ENCODE measurements at places on chromosomes 6 and 20.

DNA sequence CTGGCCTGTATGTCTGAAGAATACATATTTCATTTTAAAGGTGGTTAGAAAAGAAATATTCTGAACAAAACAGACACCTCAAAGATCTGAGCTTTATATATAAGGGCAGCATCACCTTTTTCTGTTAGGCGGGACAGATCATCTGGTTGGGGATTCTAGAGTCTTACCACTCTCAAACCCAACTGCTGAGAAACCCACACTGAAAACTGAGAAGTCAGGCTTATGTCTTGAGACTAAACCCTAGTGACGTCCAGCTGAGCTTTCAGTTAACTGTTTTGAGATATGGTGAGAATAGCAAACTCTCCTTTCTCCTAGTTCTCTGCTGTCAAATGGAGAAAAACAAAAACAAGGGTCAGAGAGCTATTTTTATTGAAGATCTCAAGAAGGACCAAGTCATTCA lies 63.7 kb upstream of the CCN6 start:
- DNase-seq = no peak

GRCh38 chr6:85579581-85579980 lies 14.1 kb downstream of the SNX14 start:
- no peak for DNase-seq

- no peak for DNase-seq
Observed at GRCh38 chr6:144637541-144637940, 352.4 kb downstream of the UTRN start.

DNA sequence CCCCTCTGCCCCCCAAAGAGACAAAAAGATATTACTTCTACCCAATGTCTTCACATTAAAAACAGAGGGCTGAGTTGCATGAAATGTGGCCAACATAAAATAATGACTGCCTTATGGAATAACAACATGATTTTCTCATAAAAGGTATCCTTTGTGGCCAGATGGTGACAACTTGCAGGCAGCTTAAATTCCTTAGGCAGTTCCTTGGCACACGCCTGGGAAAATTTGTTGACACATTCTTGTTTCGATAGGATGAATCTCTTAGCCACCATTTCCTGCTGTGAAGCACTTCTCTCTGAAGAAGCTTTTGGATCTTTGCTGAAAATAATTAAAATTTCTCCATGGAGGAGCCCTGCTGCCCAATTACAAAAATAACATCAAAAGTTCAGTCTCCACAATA lies 109.0 kb upstream of the COL21A1 start:
- DNase-seq = no peak

DNA sequence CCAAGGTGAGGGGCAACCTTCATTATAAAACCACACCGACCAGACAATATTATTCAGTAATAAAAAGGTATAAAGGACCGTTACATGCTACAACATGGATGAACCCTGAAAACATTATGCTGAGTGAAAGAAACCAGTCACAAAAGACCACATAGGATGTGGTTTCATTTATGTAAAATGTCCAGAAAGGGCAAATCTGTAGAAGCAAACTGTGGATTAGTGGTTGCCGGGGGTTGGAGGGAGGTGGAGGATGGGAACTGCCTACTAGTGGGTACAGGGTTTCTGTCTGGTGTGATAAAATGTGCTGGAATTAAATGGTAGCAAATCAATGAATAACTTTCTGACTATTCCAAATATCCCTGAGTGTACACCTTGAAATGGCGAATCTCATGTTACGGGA lies 10.2 kb upstream of the PRND start:
- no peak for DNase-seq

DNA sequence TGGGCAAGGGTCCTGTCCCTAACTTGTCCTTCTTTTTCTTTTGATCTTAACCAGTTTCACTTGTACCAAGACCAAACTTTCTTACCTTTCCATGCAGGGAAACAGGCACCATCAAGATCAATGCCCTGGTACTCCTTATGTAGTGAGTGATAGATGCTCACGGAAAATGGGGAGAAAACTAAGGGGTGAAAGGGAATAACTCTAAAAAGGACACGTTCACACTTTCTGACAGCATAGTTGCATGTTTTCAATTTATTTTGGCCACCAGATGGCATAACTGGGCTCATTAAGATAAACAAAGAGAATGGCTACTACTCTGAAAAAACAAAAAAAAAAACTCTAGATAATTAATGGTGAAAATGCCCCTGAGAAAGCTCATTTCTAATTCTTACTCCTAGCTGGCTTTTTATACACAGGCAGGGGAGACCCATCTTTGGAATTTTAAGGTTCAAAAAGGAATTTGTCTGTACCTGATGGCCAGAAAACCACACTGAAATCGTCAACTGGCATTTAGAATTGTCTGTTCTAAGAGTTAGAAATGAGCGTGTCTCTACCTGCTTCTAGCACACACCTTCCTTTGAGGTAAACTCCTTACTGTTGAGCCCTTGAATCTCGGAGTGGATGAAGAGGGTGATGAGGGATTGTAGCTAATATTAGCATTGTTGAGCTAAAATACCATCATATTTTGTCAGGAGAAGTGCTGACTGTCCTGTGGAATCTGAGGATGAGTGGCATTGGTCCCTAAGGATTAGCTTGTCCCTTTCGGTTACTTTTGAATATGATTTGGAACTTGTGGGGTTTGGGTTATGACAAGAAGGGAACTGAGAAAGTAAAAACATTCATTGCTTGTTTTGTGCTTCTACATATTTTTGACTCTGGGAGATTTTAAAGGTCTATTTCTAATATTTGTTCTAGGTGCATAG lies 62.2 kb upstream of the DDR1 start:
- no peak for DNase-seq

DNA sequence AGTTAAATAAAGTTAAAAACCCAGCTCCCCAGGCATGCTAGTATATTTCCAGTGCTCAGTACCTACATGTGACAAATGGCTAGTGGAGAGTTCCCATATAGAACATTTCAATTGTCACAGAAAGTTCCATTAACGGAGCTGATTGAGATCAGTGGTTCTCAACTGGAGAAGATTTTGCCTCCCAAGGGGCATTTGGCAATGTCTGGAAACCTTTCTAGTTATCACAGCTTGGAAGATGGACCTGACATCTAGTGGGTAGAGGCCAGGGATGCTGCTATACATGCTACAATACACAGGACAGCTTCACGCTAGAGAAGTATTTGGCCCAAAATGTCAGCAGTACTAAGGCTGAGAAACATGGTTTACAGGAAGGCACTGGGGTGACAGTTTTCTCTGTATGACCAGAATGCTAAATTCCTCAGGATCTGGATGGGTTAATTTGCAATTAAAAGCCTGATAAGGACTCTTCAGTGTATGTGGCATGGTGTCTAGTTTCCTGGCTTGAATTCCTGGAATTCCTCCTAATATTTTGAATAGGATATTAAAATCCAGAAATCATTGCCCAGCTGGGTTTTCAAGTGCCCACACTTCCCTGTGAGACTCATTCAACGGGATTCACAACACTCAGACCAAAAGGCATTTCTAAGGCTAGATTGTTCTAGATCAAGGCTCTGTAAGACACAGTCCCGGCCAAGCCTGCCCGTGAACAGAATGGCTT lies 84.7 kb upstream of the SALL4 start:
- no peak for DNase-seq

- DNase-seq = no peak
Observed at GRCh38 chr6:158413814-158414565, 101.7 kb downstream of the TULP4 start.

- no peak for DNase-seq
Observed at GRCh38 chr6:46338131-46338530, 153.1 kb downstream of the RCAN2 start.

- DNase-seq = no peak
Observed at GRCh38 chr6:72031471-72031870, 145.1 kb downstream of the RIMS1 start.

DNA sequence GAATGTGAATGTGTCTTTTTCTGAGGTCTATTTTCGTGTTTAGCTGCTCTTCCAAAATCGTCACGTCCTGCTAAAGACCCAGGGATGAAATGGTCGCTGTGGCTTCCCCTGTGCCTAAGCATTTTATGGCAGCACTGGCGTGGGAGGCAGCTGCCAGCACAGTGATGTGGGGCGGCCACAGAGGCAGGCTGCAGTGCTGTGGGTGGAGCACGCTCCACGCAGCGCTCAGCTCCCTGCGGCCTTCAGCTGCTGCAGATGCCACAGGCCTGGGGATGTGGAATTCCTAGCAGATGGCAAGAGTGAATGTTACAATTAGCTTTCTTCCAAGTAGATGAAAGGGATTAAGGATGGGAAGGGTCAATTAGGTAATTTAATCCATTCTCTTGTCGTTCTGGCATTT lies 242.6 kb downstream of the SMOC2 start:
- DNase-seq = no peak

- no peak for DNase-seq
Observed at GRCh38 chr20:48813930-48814546, 13.8 kb downstream of the PREX1 start.

GRCh38 chr20:3744806-3745685 lies 12.6 kb downstream of the HSPA12B start:
- no peak for DNase-seq

DNA sequence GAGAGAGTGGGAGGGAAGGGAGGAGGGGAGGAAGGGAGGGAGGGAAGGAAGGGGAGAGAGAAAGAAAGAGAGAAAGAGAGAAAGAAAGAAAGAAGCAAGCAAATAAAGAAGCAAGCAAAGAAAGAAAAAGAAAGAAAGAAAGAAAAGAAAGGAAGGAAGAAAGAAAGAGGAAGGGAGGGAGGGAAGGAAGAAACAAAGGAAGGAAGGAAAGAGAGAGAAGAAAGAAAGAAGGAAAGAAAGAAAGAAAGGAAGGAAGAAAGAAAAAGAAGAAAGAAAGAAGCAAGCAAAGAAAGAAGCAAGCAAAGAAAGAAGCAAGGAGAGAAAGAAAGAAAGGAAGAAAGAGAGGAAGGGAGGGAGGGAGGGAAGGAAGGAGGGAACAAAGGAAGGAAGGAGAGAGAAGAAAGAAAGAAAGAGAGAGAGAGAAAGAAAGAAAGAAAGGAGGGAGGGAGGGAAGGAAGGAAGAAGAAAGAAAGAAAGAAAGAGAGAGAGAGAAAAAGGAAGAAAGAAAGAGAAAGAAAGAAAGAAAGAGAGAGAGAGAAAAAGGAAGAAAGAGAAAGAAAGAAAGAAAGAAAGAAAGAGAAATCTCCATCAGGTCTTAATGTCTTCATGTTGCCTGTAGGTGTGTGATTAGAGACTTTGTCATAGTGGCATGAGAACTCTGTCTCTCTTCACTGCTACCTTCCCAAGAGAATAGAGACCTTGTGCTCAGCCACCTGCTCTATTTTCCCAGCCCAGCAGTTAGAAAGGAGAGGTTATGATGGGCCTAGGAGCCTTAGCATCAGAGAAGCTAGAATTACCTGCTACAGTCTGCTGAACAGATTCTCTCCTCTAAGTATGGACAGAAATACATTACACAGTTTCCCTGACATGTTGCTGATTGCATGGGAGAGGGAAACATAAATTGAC lies 5.0 kb downstream of the SEMG1 start:
- DNase-seq = no peak

Measured in substantia nigra (tissue), 51 donors.